IPS DF 19.7 (cell line): ENCODE measurements at places on chromosomes 13 and 19.
A peak's percentile ranks its signal among the peaks of the same experiment; 100 is the strongest.

GRCh38 chr19:10669246-10669645 lies 15.1 kb downstream of the ILF3 start:
- no peak for DNase-seq

DNA sequence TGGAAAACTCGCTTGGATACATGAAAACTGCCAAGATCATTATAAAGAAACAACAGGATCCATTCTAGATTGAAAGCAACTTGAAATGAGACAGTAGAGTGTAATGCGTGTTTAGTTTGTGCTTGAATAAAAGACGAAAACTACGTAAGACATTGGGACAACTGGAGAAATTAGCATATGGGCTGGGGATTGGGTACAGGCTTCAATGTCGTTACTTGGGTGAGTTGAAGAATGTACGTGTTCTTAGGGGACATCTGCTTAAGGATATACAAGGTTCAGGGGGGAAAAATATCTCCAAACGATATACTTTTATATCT lies 471 bp upstream of the ERVK3-1 start:
- no peak for DNase-seq

DNA sequence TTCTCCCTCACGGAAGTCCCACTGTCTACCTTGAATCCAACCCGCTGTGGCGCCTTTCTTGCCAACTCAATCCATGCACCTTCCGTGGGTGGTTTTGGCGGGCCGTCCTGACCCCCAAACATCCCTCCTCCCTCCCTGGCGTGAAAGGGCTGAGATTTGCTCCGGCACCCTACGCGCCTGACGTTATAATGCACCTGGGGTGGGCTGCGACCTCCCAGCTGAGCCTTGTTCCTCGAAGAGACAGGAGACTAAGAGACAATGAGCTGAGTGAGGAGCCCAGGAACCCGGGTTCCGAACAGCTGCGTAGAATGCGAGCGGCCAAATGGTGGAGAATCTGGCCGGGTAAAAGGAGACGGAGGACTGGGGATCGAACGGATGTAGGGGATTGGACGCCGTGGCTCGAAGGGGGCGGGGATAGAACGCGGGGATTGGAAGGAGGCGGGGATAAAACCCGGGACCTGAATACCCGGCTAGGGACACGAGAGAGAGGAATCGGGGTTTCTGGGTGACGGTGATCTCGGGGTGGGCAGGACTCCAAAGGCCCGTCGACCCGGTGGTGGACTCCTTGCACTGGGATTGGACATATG lies at the start of gene CPT1C:
Gene CPT1C, plus strand, starts transcription at position 461 of the 587 bp plus-strand sequence. CDS start 1,137 bp downstream, outside the sequence.
- peak; percentile 75 for DNase-seq

DNA sequence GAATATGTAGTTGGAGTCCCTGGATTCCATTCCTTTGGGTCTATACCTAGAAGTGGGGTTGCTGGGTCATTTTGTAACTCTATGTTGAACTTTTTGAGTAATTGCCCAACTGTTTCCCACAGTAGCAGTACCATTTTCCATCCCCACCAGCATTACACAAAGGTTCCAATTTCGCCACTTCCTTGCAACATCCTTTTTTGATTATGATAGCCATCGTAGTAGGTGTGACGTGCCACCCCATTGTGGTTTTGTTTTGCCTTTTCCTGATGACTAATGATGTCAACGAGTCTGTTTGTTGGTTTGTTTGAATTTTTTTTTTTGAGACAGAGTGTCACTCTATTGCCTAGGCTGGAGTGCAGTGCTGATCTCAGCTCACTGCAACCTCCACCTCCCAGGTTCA lies 3.3 kb upstream of the PEX11G start:
- DNase-seq: no peak

- DNase-seq: no peak
Observed at GRCh38 chr19:4059891-4060620, 6.6 kb downstream of the ZBTB7A start.

DNA sequence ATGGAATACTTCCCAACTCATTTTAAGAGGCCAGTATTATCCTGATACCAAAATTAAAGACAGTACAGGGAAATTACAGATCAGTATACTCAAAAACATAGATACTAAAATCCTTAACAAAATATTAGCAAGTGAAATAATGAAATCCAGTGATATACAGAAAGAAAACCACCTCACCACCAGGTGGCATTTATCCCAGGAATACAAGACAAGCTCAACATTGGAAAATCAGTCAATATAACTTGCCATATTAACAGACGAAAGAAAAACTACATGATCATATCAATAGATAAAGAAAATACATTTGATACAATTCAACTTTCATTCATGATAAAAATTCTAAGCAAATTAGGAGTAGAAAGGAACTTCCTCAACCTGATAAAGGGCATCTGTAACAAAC lies 6.7 kb upstream of the GNA15 start:
- no peak for DNase-seq

GRCh38 chr13:80047406-80047805 lies 293.5 kb downstream of the SPRY2 start:
- no peak for DNase-seq

- no peak for DNase-seq
Observed at GRCh38 chr13:50955798-50956197, 46.2 kb downstream of the RNASEH2B start.

GRCh38 chr13:110237875-110238817 lies 68.8 kb downstream of the COL4A1 start:
- DNase-seq: no peak

- no peak for DNase-seq
Observed at GRCh38 chr13:67966065-67966464, 735.9 kb upstream of the PCDH9 start.

- no peak for DNase-seq
Observed at GRCh38 chr13:109309625-109310363, 476.6 kb downstream of the IRS2 start.

DNA sequence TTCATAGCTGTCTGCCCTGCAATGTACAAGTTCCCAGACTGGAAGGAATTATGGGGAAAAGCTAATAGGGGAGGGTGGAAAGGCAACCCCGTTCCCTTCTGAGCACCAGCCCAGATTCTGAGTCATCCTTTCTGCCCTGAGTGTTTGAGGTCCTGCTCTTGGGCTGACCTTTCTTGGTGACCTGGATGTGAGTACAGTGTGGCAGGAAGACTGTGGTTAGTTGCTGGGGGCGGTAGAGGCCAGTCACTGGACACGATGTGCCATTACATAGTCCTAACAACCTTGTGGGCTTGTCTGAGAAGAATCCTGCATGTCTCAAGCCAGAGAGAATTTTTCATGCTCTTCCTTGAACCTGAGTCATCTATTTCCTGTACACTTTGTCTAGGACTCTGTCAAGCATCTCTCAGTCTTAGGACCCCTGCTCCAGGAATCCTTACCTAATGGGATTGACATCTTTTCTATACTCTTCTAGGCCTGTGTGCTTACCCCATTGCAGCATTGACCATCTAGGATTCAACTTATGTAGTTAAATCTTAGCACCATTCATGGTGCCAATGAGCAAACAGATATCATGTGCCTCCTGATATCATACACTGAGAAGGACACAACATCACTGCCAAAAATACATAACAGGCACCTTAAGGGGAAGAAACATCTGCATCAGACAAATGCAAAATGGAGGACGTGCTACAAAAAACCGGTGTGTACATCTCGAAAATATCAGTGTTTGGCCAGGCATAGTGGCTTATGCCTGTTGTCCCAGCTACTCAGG lies 8.1 kb upstream of the ANGPTL4 start:
- no peak for DNase-seq

- DNase-seq: no peak
Observed at GRCh38 chr13:50195045-50195444, 179.8 kb downstream of the KCNRG start.

DNA sequence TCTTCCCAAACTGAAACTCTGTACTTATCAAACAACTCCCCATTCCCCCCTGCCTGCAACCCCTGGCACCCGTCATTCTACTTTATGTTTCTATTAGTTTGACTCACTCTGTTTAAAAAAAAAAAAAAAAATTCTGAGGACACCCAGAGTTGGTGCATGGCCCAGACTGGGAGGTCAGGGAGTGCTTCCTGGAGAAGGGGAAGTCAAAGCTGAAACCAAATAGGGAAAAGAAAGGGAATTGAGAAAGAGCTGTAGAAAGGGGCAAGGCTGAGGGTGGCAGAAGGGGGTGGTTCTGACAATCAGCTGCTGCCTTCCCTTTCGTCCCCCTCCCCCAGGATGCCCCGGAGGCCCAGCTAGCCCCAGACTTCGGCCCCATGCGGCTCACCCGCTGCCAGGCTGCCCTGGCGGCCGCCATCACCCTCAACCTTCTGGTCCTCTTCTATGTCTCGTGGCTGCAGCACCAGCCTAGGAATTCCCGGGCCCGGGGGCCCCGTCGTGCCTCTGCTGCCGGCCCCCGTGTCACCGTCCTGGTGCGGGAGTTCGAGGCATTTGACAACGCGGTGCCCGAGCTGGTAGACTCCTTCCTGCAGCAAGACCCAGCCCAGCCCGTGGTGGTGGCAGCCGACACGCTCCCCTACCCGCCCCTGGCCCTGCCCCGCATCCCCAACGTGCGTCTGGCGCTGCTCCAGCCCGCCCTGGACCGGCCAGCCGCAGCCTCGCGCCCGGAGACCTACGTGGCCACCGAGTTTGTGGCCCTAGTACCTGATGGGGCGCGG lies 9.0 kb upstream of the STRN4 start:
- no peak for DNase-seq

GRCh38 chr13:97639236-97639635 lies 205.3 kb downstream of the RAP2A start:
- no peak for DNase-seq

DNA sequence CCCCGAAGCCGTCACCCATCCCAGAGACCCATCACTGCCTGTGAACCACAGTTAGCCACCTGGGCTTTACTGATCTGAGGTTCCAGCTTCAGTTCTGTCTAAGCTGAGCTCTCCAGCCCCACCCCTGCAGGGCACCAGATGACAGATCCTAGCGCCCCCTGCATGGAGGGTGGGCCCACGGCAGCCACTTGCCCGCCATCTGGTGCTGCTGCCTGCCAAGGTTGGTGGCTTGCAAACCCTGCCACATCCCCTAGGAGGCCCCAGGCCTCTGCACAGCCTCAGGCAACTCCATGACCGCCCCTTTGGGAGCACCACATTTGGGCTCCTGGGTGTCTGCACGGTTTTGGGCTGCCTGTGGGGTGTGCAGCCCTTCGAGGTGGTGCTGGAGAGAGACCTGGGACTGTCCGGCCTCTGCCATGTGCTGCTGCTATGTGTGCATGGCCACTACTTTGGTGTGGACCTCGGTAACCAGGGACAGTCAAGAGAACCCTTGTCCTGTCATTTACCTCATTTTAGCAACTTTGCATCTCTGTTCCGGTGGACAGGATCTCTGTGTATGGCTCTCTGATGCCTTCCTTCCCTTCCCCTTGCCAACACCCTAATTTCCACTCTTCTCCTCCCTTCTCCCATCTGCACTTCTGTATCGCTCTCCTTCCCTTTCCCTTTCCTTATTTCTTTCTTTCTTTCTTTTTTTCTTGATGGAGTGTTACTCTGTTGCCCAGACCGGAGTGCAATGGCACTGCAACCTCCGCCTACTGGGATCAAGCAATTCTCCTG lies 17.4 kb upstream of the SDHAF1 start:
- DNase-seq: no peak

DNA sequence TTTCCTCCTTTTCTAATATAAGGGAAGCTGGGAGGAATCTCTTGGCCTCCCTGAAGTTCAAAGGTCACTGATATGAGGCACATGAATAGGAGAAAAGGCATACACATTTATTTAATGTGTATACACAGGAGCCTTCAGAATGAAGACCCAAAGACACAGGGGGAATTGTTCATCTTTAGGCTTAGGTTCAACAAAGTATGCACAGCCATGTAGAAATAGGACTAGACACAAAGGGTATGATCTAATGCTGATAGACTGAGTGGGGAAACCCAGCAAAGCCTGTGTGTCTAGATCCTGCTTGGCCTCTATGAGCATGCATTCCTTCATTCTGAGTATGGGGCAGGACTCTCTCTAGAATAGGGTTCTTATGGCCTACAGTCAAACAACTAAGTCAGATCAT lies 177.1 kb upstream of the RFC3 start:
- no peak for DNase-seq

DNA sequence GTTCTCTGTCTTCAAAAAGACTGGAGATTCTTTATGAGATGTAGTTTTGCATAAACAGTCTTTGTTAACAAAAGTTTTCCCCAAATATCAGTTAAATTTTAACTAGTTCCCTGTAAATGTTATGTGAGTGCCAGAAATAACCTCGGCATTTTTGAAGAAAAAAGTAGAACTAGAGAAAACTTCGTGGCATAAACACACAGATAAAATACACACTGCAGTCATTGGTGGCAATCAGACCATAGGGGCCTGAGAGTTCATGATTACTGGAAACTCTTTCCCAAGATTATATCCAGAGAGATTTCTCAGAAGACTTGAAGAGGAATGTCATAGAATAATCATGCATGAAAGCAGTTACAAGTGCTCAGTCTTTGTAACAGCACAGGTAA lies 190.0 kb downstream of the MZT1 start:
- DNase-seq: no peak

- no peak for DNase-seq
Observed at GRCh38 chr13:49679246-49679645, 12.0 kb downstream of the EBPL start.

DNA sequence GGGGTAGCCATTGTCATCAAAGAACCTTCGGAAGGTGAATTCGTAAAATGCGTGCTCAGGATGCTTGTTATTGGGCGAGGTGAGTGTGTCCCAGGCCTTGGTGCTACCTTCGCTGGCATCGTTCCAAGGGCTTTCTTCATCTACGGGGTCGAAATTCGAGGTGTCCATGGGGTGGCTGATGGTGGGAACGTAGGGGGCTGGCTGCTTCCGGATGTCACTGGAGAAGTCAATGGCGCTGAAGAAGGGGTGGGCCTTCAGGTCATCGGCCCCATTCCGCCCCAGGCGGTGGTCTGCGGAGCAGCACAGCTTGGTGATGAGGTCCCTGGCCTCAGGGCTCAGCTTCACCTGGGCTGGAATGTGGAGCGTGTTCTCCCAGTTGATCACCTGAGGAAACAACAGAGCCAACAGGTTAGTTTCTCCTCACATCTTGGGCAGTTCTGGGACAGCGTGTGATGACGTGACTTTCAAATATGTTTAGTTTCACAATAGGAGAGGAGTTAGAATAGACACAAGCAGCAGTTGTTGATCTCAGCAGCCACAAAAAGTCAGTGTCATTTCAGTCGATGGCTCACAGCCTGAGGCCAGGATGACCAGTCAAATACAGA lies 72.5 kb upstream of the XPO4 start:
- no peak for DNase-seq

- DNase-seq: no peak
Observed at GRCh38 chr13:75507027-75508001, 25.3 kb upstream of the TBC1D4 start.

GRCh38 chr13:77836423-77836822 lies 82.2 kb downstream of the EDNRB start:
- no peak for DNase-seq

GRCh38 chr19:42232435-42232834 lies 10.0 kb downstream of the GSK3A start:
- DNase-seq: no peak
